Stimulated activated CD8-positive, alpha-beta memory T cell treated with anti-CD3 and anti-CD28 coated beads, Interleukin-15, amount 100 ng/mL, for 48 hours (primary cell): ENCODE measurements at places on chromosomes 1 and 21.

GRCh38 chr1:244672946-244673682 is 20.2 kb downstream of the DESI2 start:
- no peak for DNase-seq

DNA sequence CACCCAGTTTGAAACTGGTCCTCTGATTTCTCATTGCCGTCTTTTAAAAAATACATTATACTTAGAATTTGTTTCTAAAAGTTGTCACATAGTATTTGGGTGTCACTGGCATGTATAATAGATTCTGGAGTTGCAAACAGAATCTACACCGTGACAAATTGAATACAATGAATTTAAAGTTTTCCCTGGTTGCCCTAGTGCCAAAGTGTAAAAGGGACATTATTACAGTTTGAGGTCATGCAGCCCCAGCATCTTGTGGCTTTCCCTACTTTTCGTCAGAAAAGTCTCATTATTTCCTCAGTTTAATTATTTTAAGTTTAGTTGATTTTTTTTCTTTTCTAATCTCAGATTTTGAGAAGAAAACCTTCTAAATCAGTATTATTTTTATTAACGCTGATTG is 155.9 kb downstream of the DISP1 start:
- DNase-seq, result no peak

DNA sequence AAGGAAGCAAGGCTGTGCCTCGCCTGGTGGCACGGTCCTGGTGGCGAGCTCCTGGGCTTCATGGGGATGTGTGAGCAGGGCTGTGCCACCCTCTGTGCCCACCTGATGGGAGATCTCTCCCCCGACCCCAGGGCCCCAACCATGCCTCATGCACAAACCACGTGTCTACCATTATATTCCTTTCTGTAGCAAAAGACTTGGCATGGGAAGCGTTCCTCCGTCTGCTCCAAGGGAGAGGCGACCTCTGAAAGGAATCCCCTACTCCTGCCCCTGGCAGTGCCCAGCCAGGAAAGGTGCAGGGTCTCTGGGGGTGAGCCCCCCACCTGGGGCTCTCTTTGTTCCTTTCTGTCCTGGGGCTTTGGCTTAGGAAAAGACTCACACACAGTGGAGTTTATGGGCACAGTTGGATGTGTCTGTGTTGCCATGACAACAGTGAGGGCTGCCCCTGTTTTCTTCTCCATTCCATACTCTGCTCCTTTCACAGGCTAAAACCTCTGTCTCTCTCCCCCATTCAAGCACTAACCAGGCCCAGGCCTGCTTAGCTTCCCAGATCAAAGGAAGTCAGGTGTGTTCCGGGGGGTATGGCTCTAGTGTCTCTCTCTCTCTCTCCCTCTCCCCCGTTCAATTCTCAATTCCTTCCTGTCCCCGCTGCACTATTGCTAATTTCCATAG is 21.4 kb upstream of the LRRN2 start:
- no peak for DNase-seq

GRCh38 chr1:66532798-66533783 is 862 bp upstream of the SGIP1 start:
- DNase-seq, result no peak

DNA sequence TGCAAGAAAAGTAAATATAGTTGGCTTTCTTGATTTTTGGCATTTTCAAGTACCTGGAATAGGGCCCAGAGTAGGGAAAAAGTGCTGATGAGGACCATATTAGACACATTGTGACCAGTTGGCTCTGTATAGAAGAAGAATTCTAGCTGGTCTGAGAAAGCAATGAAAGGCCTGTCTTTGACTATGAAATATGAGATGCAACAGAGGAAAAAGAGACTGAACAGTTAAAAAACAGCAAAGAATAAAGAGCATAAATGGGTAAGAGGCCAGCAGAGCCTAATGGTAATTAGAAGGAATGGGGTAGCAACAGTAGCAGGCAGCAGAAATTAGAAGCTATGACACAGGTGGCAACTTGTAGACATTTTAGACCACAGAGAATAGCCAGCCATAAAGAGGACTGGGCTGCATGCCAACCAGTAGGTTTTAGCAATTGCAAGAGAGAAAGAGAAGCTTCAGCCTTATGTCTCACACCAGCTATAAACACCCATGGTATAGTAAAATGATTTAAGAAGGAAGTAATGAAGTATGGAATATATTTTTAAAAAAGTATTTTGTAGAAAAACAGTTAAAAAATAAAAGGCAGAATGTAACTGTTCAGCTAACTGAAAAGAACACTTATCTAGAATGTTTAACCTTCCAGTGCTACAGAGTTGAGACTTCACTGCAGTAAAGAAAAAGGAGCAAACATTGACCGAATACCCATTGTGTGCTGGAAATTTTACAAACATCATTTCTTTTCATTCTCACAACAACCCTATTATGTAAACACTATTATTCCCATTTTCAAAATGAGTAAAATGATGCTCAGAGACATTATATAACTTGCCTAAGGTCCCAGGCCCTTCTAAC is 114.1 kb downstream of the LHX4 start:
- no peak for DNase-seq

DNA sequence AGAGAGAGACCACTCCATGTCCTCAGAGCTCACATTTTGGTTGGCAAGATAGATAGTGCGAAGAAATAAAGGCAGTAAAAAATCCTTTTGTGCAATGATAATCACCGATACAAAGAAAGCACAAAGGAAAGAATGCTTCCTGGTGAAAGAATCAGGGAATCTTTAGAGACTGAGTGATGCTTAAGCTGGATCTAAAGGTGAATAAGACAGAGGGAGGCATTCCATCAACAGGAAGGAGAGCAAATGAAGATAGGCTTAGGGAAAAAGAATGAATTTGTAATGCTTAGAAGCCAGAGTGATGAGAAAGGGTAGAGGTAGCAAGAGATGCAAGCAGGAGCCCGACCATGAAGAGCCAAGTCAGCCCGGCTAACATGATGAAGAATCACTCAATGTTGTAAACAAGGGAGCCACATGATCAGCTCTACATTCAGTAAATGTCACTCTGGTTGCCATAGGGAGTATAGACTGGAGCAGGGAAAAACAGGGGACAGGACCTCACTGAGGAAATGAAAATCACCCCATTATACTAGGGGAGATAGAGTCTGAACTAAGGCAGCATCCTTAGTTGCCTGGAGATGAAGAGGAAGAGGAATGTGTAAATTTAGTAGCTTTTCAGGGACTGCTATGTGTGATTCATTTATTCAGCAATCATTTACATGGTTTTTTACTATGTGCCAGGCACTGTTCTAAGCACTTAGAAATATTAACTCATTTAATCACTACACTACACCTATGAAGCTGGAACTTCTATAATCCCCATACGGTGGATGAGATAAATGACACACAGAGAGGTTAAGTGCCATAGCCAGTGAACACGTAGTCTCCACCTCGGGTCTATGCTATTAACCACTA is 402.6 kb upstream of the NFIA start:
- no peak for DNase-seq

DNA sequence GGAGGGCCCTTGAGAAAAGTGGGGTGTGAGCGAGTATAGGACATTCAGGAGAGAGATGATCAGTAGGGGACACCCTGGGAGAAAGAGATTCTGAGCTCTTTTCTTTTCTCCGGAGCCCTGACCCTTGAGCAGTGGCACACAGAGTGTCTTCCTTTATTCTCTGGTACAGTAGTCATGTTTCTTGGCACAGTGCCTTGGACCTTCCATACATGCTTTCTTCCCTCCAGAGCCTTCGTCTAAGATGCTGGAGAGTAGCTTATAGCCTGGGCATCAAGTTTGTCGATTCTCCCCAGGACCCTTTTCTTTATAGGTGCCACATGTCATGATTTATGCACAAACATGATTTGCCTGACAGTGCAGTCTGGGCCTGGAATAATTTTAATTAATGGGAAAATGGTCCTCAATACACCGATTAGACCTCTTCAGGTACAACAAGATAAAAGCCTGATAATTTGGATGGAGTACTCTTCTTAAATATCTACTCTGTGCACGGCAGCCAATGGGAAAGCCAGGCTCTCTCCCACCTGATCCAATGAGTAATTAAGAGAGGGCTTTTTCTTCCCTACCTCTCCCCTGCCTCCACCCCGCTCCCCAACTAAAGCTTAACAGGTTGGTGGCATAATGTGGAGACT is at the start of gene TBX19:
Gene TBX19 (plus strand): TSS at position 582 of the 632 bp plus-strand sequence. CDS start 214 bp downstream, outside the sequence.
- DNase-seq, result no peak

GRCh38 chr1:217363319-217363718 is 267.6 kb downstream of the GPATCH2 start:
- no peak for DNase-seq

- DNase-seq, result no peak
Observed at GRCh38 chr1:20191266-20191825, 5.0 kb upstream of the PLA2G2C start.

GRCh38 chr1:225603538-225604354 is 49.2 kb downstream of the ENAH start:
- no peak for DNase-seq
